ENCODE measurements at places on chromosomes 2 and 18.

DNA sequence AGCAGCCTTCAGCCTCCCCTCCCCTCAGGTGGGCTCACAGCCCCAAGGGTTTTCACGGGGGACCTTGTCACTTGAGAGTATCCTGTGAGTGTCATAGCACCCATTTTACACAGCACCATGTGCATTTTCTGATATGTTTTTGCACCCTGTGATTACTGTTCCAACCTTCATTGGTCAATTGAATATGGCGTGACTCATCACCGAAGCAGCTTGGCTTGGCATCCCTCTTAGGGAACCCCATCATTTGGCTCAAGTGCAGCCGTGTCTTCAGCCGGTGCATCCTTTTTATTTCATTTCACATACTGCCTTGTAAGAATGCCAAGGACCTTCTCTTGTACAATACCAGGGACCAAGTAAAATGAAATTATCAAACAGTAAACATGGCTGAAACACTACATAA is 57.6 kb downstream of the NPAS2 start:
- no peak for DNase-seq

GRCh38 chr2:219511547-219512325 is 2.5 kb upstream of the ASIC4 start:
- DNase-seq = no peak

DNA sequence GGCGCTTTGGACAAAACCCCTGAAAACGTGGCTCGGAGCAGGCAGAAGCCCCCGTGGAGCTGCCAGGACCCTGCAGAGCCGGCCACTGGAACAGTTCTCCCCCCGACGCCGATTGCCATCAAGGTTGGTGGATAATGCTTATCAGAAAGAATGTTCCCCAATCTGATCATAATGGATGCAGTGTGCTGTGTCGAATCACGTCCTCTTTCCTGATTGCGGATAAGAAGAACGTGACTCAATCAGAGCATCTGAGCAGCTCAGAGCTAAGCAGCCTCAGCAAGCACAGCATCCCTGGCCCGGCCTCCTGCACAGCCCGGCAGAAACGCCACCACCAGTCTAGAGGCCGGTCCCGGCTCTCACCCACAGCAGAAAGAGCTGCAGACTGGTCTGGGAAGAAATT is 488.0 kb downstream of the EIPR1 start:
- no peak for DNase-seq

DNA sequence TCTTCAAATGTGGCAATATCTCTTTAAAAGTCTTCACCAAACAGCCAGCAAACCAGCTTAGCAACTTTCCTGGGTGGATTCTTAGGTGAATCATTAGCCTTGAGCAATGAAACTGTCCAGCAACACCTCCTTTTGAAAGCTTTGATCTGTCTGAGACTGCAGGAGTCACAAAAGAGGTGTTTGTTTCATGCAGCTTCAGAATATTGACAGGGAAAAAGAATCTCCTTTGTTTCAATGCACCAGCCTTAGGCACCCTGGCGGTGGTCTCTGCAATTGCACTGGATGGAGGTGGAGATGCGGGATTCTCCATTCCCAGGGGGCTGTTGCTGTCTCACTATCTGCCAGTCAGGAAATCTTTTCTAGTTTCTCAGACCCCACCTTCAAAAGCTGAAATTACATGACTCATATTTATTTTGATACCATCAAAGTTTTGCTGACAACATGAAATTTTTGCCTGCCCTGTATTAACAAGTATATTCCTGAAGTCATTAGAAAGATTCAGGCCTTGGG is 76.0 kb upstream of the DSG1 start:
- no peak for DNase-seq

GRCh38 chr2:37880551-37880950 is 44.5 kb upstream of the RMDN2 start:
- DNase-seq = no peak

GRCh38 chr18:51751901-51752300 is 554.4 kb upstream of the MEX3C start:
- DNase-seq = no peak

DNA sequence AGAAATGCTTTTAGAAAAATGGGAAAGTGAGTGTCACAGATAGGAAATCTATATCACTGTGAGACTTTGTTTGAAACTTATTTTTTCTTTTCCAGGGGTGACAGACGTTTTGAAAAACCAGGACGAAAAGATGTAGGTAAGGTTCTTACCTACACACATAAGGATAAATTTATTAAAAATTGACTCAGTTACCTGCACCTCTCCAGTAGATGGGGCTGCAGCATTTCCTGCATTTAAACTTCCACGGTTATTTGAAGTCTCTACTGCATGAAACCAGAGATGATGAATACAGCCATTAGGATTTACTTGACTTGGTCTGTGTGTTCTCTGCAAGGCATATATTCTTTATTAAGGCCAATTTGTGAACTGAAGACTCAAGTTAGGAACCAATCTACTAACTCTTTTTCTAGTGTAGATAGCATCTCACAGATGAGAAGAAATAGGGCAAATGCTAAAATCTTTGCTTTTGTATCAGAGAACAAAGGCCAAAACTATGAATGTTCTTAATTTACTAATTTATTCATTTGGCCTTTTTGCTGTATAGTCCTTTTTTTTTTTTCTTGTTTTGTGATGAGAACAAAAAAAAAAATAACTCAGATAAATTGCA is 15.0 kb downstream of the KCNJ13 start:
- no peak for DNase-seq

DNA sequence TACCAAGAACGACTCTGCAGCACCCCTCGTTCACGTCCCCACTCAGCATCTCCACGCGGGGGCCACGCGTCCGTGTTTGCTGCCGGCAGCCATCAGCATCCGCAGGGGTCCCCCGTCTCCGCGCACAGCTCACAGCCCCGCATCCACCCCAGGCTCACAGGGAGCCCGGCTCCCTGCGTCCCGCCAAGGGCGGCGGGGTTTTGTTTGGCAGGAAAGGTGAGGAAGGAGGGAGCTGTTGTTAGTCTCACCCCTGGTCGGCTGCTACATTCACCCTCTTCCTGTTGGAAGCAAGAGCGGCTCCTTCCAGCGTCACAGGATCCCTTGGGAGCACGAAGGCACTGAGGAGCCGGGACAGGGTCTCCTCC is 131.0 kb upstream of the CTDP1 start:
- no peak for DNase-seq

GRCh38 chr2:5125017-5125730 is 567.0 kb upstream of the SOX11 start:
- peak; percentile 72 for DNase-seq

GRCh38 chr2:152304836-152305235 is 30.1 kb upstream of the FMNL2 start:
- DNase-seq = no peak

DNA sequence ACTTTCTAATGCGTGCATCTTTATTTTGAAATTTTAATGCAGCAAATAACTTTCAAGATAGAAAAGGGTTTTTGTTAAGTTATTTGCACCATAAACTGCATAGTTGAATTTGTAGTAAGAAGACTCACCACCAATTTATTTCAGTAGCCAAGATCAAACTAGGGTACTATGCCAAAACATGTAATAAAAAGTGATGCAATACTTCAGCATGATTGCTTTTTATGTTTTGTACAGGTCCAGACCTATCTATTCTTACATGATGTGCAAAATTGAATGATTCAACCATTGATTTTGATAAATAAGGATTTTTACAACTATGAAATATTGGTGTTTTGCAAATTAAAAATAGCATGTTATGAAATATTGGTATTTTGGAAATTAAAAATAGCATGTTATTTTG is 26.7 kb downstream of the AGPS start:
- DNase-seq = no peak

DNA sequence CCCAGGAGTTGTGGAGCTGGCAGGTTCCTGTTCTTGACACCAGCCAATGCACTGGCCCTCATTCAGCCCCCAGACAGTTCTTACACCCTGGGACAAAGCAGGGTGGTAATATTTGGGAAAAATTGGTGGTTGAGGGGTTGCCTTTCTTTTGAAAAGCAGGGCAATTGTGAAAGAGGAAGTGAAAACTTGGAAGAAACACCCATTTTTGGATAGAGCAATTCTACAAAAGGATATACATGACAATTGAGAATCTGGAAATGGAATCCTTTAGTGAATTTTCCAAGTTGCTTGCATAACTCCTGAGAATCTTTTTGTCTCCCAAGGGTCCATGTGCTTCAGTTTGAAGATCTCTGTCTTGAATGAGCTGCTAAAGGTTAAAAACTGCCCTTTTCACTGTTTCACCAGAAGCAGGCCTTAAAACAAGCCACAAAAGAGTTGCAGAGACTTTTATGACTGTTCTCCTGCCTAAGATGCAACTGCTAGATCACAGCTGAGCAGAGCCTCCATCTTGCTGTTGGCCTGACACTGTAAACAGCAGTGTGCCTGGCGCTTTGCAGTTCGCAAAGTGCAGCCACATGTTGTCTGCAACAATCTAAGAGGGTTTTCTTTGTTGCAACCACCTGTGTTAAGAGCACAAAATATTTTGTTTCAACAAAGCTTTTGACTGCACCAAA is 11.8 kb downstream of the COL4A4 start:
- DNase-seq = no peak

- DNase-seq = no peak
Measured at GRCh38 chr2:178644919-178645318, 162.3 kb downstream of the TTN start.

- DNase-seq = no peak
Measured at GRCh38 chr18:1371724-1372123, 467.1 kb downstream of the ADCYAP1 start.

GRCh38 chr2:217047631-217048030 is 187.8 kb upstream of the TNP1 start:
- DNase-seq = peak; percentile 9

- DNase-seq = no peak
Measured at GRCh38 chr2:169961911-169962310, 134.7 kb downstream of the UBR3 start.

DNA sequence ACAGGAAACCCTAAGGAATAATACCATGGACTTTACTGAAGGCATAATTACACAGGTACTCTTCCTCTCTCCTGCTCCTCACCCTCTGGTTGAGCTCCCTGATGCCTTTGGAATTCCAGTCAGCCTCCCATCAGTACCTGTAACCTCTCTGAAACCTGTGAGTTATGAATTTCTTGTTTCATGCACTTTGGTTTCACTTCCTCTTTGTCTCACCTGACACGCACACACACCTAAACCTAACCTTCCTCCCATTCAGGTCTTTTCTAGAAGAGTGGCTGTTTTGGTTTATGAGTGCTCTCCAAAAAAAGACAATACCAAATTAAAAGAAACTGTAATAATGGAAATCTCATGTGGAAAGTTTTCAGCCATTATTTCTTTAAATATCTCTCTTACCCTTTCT is 451.3 kb upstream of the VWC2L start:
- DNase-seq = no peak

GRCh38 chr2:214193943-214194342 is 216.9 kb upstream of the VWC2L start:
- no peak for DNase-seq

DNA sequence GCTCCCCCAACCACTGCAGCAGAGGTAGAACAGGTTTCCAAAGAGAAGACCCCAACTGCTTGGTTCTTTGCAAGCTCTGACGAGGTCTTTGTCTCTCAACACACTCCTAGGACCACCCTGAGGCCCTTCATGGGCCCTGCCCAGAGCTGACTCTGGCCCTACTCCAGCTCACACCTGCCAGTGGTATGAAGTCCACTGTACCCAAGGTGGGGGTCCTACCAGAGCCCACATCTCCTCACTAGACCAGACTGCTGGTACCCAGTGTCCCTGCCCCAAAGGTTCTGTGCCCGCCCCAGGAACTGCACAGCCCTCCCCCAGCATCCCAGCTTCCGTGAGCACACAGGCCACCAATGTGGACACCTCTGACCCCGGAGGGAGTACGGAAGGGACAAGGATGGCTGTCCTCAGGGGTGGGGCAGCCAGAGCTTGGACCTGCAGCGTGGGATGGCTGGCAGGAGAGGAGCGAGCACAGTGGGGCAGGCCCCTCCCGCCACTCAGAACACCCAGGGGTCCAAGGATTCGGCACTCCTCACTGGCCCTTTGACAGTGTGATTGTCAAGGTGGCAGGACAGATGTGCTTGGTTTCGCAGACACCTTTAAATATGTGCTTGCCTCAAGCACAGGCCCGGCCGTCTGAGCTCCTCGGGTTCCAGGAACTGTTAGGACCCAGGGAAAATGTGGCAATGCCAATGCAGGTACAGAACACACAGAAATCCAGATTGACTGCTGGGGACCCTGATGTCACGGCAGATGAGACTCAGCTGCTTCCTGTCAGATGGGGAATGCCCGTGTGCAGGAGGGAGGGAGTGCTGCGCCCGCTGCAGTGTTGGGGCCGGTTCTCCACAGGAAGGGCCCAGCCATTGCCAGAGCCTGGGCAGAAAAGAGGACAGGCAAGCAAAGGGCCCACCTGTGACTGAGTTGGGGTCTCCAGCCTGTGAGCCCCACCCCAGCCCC is 51.2 kb downstream of the MTERF4 start:
- DNase-seq = no peak

DNA sequence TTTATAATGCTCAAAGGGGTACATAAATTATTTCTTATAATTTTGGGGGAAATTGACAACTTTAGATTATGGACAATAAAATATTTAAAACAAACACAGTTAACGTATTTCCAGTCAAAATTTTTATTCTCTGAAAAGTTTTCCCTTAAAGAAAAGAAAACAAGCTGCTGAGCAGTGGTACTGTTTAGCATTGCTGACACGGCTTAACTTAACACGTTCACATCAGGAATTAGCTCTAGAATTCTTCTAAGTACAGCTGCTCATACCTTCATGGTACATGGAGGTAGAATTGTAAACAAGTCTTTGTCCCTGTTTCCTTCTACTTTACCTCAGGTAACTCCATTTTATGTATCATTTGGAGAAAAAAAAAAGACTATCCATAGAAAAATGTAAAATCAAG is 2.0 kb downstream of the SLC38A11 start:
- DNase-seq = no peak

DNA sequence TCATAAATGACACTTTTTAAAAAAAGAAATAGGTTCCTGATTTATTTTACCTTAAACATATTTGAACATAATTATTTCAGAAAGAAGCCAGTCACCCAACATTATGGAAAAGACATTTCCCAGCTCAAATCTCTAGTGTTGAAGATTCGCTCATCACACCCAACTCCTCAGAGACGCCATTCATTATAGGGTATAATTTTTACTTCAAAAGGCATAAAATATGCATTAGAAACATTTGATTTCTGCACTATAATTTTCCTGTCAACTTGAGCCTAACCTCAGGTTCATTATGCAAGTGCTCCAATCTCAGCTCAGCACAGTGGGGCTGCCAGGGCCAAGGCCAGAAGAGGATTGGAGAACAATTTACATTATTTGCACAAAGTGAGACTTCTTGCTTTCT is 58.8 kb upstream of the TTN start:
- DNase-seq = peak; percentile 3

DNA sequence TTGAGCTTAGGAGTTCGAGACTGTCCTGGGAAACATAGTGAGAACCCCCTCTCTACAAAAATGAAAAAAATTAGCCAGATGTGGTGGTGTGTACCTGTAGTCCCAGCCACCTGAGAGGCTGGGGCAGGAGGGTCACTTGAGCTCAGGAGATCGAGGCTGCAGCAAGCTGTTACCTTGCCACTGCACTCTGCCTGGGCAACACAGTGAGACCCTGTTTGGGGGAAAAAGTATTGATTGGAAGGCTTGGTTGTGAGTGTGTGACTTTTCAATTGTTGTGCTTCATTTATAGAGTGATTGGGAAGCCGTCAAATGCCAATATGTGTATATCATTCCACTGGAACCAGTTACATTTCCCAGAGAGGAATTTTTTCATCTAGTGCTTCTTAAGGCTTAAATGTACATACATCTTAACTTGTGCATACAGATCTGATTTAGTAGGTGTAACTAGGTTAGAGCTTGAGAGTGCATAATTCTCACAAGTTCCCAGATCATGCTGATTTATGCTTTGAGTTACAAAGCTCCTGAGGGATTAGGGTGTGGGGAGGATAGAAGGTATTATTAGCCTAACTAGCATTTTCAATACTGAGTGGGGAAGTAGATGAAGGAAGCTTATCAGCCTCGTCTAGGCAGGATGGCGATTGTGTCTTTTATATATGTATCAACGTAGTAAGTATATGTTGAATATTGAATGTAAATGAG is 15.3 kb downstream of the WDR43 start:
- no peak for DNase-seq
